ENCODE measurements at places on chromosomes 2 and 18.

DNA sequence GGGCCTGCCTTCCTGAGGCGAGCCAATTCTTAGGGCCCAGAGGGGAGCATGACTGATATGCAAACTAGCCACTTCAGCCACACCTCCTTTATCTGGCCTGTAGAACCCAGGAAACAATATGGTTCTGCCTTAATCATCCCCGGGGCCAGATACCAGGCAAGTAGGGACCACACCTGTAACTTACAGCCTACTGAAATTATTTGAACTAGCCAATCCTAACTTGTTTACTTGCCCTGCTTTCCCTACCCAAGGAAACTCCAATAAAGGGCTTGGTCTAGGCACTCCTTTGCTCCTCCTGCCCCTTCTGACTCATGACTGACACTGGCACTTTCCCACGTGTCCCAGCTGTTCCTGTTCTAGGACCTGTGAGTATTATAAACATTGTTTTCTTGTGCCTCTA lies 57.6 kb downstream of the MYOM1 start:
- no peak for DNase-seq

GRCh38 chr2:25215232-25215631 lies 46.9 kb upstream of the POMC start:
- no peak for DNase-seq

- no peak for DNase-seq
Observed at GRCh38 chr2:15640261-15640711, 48.6 kb downstream of the DDX1 start.

DNA sequence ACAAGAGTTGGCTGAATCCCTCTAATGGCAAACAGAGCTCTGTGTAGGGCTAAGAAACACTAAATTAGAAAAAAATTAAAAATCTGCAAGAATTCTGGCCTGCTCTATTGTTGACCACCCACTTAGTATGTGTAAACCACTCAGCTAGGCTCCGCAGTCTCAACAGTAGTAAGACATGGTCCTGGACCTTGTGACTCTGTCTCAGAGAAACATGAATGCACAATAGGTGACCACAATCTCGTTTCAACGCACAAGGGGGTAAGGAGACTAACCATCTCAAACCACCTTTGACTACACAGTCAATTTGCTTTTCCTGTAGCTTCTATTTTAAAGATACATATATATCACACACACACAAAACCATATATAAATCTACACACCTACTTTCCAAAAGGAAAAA lies 16.5 kb downstream of the SEPTIN10 start:
- DNase-seq, result no peak

GRCh38 chr2:69505710-69506109 lies 68.5 kb upstream of the NFU1 start:
- DNase-seq, result no peak

DNA sequence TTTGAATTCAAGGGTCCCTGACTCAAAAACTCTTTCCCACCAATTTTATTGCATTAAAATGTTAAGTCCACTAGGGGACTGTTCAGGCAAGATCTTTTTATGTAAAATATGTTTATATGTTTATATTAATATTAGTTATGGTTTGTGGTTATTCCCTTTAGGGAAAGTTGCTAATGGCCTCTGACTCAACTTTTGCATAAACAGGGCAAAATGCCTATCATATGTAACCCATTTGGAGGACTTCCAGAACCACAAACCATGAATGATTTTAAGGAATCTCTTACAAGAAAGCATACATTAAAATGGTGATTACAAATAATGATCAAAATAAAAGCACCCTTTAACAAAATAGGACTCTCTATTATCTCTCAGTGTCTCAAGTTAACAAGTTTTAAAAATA lies 1484.5 kb upstream of the ZEB2 start:
- DNase-seq, result no peak

DNA sequence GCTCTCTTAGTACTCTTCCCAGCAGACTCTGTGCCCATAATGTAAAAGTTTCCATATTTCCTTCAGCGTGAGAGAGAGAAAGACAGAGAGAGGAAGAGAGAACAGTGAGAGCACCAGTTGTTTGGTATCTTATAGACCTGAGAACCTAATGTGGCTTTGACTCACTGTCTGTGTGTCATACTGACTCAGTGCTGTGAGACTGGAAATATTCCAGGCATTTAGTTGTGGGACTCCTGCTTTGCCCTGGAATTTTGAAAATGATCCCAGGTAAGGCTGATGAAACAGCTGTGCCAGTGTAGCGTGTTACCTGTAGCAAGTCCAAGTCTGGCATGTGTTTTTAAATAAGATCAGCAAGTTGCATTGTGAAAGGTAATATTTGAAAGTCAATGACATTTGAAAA lies 87.9 kb upstream of the KCNH7 start:
- no peak for DNase-seq

GRCh38 chr18:57748770-57749603 lies 54.1 kb downstream of the ATP8B1 start:
- no peak for DNase-seq

GRCh38 chr2:45168711-45169338 lies 159.6 kb upstream of the SIX2 start:
- DNase-seq, result no peak

DNA sequence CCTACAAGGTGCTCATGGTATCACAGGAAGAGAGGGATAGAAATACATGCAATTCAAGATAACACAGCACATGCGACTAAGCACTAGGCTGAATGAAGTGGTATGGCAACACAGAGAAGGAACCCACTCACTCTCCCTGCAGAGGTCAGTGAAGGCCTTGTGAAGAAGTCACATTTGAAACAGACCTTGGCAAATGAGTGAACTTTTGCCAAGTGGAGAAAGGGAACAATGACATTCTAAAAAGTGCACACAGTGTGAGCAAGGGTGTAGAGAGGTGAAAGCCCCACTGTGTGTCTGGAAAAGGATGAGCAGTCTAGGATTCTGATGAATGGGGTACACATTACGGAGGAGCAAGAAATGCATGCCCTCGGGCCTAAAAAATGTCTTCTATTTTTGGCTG lies 23.3 kb downstream of the KLF7 start:
- DNase-seq, result no peak

DNA sequence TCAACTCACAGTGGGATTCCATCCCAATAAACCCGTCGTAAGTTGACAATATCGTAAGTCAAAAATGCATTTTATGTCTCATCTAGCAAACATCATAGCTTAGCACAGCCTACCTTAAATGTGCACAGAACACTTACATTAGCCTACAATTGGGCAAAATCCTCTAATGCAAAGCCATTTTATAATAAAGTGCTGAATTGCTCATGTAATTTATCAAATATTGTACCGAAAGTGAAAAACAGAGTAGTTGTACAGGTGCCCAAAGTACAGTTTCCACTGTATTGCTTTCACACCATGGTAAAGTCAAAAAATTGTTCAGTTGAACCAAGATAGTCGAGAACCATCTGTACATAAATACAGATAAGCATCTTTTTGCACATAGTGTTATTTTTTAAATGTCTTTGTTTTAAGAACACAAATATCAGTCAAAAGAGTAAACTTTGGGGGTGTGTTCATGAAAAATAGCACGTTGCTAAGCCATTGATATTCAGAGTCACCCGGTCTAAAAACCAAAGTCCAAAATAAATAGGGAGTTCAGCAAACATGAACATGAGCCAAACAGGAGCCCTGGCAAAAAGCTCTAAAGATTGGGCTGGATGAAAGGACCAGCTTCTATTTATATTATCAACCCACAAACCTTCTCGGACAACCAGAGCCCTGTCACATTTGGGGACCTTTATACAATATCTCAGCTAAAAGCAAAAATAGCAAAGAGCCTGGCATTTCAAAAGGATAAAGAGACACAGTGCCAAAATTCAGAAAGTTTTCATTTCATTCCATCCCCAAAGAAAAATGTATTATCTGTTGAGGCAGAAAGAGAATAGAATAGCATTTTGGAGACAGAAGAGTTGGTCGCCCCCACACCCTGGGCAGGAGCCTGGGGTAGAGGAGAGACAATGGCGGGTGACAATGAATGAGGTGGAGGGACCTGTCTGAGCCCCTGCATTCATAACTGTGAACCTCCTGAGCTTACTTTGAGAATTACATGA lies 105.9 kb upstream of the SH3BP4 start:
- no peak for DNase-seq

DNA sequence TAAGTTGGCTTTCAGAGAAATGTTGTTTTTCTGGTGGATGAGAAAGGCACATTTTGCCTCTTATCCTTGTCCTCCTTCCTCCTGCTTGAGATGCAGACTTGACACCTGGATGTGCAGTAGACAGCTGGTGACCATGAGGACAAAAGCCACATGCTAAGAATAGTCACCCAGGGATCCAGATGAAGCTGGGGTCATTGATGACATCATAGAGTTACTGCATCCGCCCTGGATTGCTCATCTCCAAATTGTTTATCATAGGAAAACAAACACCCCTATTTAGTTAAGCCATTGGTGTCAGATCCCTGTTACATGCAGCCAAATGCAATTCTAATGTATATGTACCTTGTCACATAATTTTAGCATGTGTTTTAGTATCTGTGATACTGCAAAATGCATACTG lies 16.3 kb upstream of the SLC1A4 start:
- DNase-seq, result no peak

DNA sequence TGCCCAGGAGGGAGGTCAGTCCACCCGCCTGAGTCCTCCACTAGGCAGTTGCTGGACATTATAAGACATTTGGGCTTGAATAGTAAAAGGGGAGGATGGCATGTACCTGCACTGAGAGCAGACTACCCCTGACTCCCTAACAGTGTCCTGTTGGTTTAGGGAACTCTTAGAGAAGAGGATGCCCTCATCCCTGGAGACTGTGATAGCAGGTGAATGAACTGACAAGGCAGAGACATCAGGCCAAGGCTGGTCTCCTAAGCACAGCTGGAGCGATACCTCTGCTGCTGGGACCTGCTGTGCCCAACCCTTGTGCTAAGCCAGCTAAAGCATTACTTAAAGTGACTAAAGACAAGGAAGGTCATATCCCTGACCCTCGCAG lies 34.8 kb downstream of the PROC start:
- no peak for DNase-seq

GRCh38 chr2:19900931-19901441 lies 797 bp downstream of the TTC32 start:
- DNase-seq, result no peak

DNA sequence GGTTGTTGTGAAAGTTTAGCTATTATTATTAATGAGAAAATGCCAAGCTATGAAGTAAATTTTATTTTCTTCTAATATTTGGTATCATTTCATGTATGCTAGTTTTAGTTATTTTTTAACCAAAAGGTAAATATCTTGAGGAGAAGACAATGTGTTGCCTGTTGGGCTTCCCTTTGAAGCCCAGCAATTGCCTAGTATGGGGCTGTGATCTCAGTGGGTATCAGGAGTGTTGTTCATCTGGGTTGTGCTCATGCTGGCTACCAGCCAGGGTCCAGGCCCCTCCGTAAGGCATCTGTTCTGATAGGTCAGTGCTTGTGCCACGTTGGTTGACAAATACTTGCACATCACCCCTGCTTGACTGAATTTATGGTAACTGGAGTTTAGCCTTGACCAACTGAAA lies 38.0 kb upstream of the DARS1 start:
- DNase-seq, result no peak

- no peak for DNase-seq
Observed at GRCh38 chr2:100039291-100039980, 103.0 kb downstream of the AFF3 start.

GRCh38 chr2:189338115-189338514 lies 103.2 kb upstream of the WDR75 start:
- no peak for DNase-seq

DNA sequence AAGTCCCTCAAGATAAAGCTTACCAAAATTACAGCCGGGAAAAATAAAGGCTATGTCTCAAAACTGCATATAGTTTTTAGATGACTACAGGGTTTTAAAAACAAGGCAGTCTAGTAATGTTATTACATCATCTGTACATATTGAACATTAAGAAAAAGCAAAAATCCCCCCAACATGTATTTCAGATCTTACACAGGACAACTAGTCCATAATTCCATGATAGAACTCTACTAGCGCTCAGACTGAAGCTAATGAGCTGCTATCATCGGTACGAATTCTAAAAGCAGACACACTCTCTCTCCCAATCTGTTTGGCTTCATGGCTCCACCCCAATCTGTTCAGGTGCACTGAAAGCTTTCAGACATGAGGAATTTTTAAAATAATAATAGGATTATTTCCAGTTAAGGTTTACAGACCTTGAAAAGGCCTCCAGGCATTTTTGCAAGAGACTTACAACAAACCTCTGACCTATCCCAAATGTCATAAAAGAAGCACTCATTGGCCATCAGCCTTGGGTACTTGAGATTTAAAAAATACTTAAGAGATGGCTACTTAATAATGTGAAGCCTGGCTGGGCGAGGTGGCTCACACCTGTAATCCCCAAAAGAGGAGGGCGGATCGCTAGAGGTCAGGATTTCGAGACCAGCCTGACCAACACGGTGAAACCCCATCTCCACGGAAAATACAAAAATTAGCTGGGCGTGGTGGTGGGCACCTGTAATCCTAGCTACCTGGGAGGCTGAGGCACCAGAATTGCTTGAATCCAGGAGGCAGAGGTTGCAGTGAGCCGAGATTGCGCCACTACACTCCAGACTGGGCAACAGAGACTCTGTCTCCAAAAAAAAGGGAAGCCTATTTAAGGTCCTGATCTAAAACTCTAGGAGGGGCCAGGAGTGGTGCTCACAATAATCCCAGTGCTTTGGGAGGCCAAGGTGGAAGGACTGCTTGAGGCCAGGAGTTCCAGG lies 2.0 kb downstream of the NPC1 start:
- no peak for DNase-seq

GRCh38 chr2:127342101-127342500 lies 45.7 kb downstream of the MAP3K2 start:
- no peak for DNase-seq

- DNase-seq, result no peak
Observed at GRCh38 chr2:5777131-5777535, 84.9 kb downstream of the SOX11 start.

DNA sequence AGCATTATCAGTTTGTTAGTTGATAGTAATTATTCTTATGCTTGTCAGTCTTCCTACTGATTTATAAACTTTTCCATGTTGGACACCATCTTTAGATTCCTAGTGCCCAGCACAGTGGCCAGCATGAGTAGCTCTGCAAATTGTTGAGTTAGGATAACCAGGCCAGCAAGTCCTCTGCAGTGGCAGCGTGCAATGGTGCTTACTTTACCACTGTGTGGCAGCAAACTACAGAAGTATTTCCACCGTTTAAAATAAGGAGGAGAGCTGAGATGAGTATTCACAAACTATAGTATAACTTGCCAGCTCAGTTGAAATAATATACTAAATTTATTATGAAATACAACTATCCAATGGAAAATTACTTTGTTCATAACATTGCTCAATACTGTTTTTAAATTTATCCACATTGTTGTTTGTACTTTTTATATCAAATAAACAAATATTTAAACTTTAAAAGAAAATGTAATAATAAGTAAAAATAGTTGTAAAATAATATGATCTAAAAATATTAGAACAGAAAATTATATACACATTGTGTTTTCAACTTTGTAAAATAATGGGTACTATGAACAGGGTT lies 9.3 kb upstream of the THADA start:
- no peak for DNase-seq
